AG08396 (cell line): ENCODE measurements at places on chromosomes 1 and 21.

DNA sequence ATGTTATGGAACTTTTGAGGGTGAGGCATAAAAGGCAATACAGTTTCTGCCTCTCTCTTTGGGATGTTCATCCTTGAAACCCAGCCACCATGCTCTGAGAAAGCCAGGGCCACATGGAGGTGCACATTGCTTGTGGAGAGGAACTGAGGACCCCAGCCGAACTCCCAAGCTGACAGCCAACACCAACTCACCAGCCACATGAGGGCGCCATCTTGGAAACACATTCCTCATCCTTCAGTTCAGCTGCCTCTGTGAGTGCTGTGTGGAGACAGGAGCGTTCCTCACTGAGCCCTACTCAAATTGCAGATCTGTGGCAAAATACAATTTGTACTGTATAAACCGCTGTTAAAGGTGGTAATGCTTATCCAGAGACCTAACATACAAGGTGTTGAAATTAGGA lies 137.5 kb downstream of the GABPA start:
- no peak for DNase-seq

DNA sequence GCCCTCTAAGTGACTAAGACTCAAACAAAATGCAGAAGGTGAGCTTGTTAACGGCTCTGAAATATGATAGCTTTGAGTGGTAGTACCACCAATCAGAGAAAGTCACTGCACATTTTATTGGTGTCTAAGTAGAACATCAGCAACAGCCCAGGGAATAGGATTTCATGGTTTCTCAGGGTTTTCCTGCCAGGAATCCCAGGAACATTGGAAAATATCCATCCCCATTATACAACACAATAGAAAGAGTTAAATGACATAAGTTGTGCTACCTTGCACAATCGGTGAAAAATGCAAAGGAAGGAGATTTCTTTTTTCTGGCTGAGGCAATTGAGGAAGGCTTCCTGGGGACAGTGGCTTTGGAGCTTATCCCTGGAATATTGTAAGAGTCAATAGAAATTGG lies 283.1 kb downstream of the HLX start:
- DNase-seq: no peak

- DNase-seq: no peak
Observed at GRCh38 chr1:61892977-61893376, 150.7 kb downstream of the PATJ start.

DNA sequence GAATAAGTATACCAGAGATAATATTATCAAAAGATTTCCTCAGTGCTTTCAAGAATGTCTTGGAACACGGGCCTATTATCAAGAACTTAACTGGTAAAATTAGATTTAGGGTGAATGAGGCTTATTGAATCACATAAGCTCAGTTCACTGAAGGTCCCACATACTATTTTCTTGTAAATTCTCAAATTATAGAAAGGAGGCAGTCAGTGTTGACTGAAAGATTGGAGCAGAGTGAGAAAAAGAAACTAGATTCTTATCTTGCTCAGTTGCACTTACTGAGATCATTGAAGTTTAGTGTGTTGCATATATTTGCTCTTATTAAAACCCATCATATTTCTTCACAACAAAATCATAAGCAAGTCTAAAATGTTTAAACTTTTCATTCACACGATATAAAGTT lies 3.9 kb upstream of the RGS1 start:
- no peak for DNase-seq

DNA sequence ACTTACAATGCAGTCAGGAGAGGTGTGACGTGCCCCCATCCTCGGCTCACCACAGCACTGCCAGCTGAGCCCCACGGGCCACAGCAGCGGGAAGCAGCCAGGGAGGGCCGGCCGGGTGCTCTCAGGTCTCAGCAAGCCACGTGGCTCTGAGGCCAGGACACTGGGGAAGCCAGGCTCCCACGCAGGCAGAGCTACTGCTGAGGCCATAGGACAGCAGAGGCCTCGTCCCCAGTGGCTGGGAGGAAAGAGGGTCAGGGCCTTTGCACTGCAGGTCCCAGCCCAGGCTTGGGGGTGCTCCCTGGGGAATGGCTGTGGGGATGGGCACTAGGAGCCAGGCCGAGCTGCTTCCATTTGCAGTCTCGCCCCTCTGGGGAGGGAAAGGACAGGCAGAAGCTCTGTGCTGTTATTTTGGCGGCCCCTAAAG lies 5.8 kb downstream of the LRRC47 start:
- no peak for DNase-seq

- no peak for DNase-seq
Observed at GRCh38 chr1:34587761-34588160, 167.1 kb upstream of the GJB5 start.
